Activated CD4-positive, CD25-positive, alpha-beta regulatory T cell (primary cell): ENCODE measurements at places on chromosomes 11 and 22.

GRCh38 chr11:120392793-120393192 lies 56.6 kb downstream of the ARHGEF12 start:
- DNase-seq: no peak

- DNase-seq: no peak
Measured at GRCh38 chr11:112831041-112831440, 130.2 kb upstream of the NCAM1 start.

GRCh38 chr22:40198733-40199132 lies 21.0 kb downstream of the TNRC6B start:
- no peak for DNase-seq

GRCh38 chr11:98766903-98767302 lies 253.8 kb upstream of the CNTN5 start:
- DNase-seq: no peak

DNA sequence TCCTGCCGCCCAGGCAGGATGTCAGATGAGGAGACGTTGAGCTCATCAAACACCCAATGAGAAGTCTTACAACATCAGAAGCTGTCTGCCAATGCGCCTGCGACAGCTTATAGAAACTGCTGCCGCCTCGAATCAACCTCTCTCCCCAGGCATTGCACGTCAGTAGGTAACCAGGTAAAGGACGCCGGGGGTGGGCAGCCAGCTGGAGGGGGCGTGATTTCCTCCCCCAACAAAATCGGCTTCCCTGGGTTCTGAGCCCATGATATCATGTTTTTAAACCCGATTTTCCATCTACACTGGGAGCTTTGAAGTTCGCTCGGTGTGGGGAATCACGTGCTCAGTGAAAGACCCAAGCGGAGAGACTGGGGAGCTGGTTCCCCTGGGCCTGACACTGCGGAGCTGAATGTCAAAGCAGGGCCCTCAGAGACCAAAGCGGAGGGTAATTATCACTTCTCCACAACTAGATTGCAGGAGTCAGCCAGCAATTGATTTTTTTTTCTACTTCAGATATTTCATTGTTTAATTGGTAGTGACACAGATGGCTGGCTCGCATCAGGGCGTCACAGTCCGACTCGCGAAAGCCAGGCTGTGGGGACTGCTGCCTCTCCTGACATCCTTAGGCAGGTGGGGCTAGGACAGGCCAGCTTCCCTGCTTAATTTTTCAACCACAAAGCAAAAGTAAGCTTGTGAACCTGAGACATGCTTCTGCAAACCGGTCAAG lies 15.4 kb downstream of the FAM83F start:
- DNase-seq: no peak

- no peak for DNase-seq
Measured at GRCh38 chr11:90220391-90220790, 2.5 kb downstream of the CHORDC1 start.

GRCh38 chr11:28243581-28243980 lies 135.4 kb downstream of the METTL15 start:
- DNase-seq: no peak

- no peak for DNase-seq
Measured at GRCh38 chr22:31893460-31893859, 50.9 kb upstream of the YWHAH start.

DNA sequence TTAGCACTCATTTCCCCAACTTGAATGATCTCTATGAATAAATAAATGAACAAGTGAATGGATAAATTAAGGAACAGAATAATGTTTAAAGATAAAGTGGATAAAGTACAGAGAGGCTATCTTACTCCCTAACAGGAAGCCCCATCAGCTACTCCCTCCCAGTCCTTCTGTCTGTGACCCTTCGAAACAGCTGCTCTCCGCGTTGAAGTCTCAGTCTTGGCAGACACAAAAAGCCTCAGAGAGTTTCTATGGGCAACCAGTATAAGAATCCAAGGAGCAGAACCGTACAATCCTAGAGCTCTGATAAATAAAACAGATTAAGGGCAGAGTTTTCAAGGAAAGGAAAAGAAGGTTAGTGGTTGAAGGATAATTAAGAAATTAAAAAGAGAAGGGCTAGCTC lies 35.0 kb downstream of the GUCY1A2 start:
- no peak for DNase-seq

- no peak for DNase-seq
Measured at GRCh38 chr11:8789864-8790263, 107.3 kb downstream of the RPL27A start.

GRCh38 chr11:2402890-2403645 lies 2.5 kb downstream of the TSSC4 start:
- DNase-seq: no peak

DNA sequence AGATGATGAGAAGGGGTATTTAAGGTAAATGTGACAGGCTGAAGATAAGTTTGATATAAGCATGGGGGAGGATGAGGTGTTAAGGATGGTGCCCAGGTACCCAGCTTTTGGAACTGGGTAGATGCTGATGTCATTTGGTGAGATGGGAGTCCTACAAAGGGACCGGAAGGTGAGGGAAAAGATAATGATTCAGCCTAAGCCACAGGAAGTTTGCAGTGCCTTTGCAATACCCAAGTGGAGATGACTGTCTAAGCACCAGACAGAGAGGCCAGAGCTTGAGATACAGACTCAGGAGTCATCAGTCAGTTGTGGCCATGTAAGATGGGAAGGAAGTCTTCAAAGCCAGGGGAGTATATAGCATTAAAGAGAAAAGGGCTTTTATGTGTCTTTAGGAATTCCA lies 30.0 kb upstream of the SMCO4 start:
- DNase-seq: no peak

- DNase-seq: no peak
Measured at GRCh38 chr11:93160808-93161207, 37.0 kb downstream of the SLC36A4 start.

DNA sequence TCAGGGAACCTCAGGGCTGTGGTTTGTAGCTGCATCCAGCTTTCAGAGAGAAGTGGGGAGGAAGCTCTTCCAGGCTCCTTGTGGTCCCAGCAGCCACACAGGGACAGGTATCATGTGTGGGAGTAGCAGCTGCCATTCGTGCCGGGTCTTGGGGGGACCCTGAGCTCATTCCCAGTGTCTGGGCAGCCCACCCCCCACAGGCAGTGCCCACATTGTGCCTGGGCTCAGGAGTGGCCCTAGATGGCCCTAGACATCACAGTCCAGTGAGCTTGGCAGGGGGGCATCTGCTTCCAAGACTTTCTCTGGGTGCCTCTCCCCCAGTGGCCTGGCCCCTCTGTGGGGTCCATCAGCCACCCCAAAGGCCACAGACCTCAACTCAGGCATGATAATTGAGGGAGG lies 619.7 kb downstream of the BRD1 start:
- no peak for DNase-seq

DNA sequence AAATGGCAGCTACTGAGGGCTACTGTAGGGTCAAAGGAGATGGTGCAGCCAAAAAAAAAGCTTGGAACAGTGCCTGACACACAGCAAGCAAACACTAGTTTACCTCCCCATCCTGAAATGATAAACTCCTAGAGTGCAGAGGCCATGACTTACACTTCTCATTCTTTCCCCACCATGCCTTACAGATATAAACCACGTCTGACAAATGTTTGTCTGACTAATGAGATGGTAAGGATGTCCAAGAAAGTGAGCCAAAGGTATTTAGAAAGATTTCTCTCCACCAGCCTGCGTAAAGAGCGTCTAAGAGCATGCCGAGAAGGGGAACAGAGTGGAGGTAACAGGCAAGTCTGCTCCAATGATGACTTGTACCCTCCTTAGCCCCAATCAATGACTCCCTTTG lies 99.0 kb downstream of the LARGE1 start:
- no peak for DNase-seq

GRCh38 chr11:61392981-61393595 lies 701 bp downstream of the TMEM216 start:
- DNase-seq: no peak

DNA sequence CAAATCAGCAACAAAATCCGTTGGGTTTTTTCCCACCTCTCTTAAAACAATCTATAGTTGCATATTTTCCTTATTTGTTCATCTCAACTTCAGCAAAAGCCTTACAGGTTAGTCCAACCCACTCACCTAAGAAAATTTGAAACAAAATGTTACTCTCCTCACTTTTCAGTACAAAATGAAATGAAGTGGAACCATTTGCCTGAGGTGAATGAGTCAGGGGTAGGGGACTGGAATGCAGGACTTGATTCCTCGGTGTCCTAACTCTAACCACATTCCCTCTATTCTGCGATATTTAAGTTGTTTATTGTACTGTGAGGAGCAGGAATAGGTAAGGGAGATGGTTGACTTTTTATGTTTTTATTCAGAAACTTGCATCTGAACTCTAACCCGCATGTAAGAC lies 16.4 kb downstream of the ATP5MG start:
- no peak for DNase-seq

DNA sequence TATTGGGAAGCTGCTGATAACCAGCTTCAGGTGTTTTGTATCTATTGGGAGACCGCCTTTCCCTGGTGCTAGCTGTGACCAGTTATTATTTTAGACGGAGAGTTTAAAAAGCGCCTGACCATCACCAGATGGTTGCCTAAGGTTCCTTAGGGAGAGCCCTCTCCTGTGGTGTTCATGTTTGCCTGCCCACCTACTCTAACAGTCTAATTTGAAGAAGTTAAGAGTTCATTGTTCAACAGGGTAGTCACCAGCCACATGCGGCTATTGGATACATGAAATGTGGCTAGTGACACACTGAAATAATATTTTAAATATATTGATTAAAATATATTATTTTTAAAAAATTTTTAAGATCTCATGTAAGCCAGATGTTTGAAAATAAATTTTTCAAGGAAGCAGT lies 71.3 kb upstream of the SLN start:
- DNase-seq: no peak

- no peak for DNase-seq
Measured at GRCh38 chr22:48333323-48333763, 1494.3 kb downstream of the BRD1 start.

- no peak for DNase-seq
Measured at GRCh38 chr11:112260490-112260889, at the start of gene PLET1. TSS of gene PLET1 (minus strand) at chr11:112260860. CDS start at chr11:112260589, 271 bp downstream.

DNA sequence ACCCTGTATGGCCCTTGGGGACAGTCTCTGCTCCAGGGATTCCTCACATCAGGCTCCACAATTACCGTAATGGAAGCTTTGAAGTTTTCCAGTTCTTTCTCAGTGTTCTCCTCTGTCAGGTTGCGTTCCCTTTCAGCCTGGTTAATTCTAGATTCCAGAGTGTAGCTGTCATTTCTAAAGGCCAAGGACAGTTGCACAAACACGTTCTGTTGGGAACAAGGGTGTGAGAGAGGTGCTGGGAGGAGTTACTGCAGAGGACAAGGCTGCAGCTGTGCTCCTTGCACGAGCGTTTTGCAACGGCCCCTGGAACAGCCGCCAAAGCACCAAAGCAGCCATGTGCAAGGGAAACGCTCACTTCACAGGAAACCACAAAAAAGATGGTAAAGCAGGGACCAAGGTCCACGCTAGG lies 35.9 kb upstream of the LYVE1 start:
- no peak for DNase-seq

- no peak for DNase-seq
Measured at GRCh38 chr22:41905411-41906202, 9.3 kb downstream of the SHISA8 start.

DNA sequence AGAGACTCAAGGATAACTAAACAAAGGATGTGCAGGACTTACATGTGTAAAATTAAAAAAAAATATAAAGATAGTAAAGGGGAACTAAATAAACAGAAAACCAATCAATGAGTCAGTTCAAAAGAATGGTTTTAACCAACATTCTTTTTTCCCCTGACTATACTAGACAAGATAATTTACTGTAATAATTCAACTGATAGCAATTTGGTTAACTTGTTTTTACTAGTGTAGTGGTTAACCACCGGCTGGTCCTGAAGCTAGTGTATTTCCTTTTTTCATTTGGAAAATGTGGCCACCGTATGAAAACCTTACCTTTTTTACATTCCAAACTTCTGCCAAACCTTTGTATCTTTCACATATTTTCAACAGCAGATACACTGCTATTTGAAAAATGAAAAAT lies 123.1 kb downstream of the ARHGAP42 start:
- DNase-seq: no peak

DNA sequence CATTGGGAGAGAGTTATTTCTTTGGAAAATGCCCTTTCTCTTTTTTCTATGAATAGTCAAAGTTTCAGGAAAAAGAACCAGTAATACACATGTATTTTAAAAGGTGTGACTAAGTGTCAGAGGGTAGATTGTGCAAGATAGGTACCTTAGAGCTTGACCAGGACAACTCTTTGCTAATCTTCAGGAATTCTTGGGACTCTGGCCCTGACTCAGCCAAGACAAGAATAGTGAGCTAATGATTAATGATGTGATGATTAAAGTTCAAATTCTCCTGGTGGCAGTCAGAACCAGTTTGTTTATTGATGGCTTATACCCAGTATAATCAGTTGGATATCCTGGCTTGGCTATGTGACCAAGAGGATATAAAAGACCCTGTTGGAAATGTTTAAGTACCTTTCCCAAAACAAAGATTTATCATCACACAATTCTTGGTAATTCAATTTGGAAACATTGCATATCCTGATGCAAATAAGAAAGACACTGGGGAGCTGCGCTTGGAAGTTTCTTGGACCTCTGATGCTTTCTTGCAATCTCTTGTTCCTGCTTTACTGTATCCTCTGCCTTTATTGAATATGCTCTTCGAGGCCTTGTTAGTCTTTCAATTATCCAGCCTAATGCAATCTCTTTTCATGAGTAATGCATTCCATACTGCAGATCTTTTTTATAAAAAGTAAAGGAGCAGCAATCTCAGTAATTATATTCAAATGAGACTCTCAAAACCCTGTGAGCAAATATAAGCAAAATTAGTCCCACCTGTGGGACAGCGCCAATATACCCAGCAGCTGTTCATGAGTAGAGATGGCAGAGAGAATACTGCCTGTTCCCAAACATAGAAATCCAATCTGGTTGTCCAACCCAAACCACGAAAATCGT lies 48.0 kb upstream of the CEP126 start:
- DNase-seq: no peak

DNA sequence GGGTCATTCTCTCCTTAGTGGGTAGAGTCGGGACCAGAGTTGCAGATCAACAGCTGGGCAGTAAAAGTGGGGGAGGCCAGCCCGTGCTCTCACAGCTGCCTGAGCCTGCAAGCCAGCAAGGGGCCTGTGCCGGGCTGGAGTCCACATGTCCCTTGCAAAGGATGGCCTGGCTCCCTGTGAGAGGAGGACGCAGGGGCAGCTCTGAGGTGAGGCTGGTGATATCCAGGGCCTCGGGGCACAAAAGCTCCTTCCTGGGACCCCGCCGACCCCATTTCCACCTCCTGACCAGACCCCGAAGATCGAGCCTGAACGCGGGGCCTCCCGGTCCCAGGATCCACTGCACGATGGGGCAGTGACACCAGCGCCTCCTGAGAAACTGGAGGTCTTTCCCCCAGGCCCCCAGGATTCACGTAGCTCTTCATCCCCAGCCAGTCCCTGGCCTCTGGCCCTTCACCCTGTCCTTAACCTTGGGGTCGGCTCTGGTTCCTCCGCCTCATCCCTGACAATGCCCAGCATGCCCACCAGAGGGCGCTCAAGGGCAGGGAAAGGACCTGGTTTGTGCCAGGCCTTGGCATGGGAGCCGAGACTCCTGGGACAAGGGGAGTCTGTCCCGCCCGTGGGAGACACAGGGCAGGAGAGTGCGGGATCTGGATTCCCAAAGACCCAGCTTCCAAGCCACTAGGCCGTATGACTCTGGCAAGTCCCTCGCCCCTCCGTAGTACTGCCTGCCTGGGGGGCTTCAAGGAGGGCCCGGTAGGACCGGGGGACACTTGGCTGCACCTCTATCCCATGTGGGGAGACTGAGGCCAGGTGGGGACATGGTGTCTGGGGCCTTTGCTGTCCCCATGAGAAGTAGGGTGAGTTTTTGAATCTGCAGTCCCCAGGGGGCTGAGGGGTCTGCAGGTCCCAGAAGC lies 17.8 kb upstream of the WNT7B start:
- DNase-seq: peak; percentile 66

GRCh38 chr11:78651923-78652842 lies 77.5 kb upstream of the NARS2 start:
- no peak for DNase-seq

GRCh38 chr11:18754308-18754707 lies 28.3 kb upstream of the IGSF22 start:
- no peak for DNase-seq
